ENCODE measurements at places on chromosomes 12 and 14.

GRCh38 chr12:107356266-107356936, 263.1 kb upstream of the CRY1 start:
- no peak for DNase-seq

GRCh38 chr14:66240105-66240504, 246.1 kb upstream of the CCDC196 start:
- no peak for DNase-seq

DNA sequence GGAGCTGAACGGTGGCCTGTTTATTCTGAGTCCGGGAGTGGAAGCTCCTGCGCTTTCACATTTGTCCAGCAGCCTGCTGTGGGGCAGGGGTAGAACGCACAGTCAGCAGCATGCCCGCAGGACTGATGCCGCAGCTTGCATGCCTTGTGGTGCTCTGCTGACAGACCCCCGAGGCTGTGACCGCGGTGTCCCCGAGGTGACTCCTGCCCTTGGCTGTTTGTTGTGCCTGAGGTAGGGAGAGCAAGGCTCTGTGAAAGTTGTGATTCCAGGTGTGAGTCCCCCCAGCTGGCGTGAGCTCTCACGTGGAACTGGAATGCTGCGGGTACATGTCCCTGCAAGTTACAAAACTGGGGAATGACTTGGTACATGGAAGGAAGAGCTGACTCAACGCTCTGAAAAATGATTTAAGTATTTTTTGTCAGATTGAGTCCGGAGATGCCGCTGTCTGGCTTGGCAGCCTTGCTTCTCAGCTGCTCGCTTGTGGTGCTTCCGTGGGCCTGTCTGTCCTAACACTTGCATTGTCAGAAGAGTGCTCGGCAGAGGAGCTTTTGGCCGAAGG, 18.1 kb downstream of the MLXIP start:
- no peak for DNase-seq

- DNase-seq, result no peak
Measured at GRCh38 chr12:7369274-7369729, 65.4 kb downstream of the ACSM4 start.

DNA sequence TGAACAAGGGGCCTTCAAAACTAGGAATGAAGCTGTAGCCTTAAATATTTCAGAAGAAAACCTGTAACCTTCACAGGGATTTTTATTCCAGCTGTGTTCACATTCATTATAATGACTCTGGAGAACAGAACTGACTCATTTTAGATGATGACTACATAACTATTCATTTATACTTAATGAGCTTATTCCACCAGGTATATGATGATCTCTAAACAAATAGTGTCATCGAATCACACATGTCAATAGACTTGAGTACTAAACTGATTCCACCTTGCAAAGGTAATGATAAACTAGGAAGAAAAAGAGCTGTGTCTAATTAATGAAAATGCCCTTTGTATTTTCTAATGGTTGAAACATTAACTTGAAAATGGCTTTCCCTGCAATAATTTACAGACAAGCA, 433.2 kb downstream of the PDZRN4 start:
- no peak for DNase-seq

DNA sequence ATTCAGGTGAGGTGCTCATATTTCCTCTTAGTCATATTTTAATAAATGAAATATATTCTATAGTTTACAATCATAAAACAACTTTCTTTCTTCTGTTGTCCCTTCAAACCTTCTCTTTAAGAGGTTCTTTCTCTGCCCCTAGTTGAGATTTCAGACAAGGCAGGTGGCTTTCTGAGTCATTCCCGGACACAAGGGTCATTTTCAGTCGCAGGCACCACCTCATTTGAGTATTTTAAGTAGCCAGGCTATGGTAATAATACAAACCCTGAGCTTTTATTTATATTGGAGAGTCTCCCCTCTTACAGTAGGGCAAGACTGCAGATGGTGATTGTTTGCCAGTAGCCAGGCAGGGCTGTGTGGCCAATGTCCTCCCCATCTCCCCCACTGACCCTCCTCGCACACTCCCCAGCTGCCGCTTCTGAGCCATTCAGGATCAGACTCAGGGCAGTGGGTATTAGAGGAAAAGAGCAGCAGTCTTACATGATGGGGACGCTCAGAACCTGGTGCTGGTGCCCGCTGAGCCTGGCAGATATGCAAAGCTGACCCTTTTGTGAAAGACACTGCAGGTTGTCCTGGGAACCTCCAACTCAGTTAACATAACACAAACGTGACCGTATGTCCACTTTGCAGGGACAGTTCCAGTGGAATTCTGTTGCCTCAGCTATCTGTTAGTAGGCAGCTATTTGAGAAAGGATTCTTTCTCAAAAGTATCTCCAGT, 101.1 kb upstream of the BCL2L14 start:
- no peak for DNase-seq

Measured in stimulated activated naive CD8-positive, alpha-beta T cell treated with anti-CD3 and anti-CD28 coated beads, Interleukin-15, amount 100 ng/mL, for 72 hours (primary cell).